Left cardiac atrium (tissue), 4 donors: ENCODE measurements at places on chromosomes 7 and 10. TPM values are rescaled to one million over a fixed set of nuclear protein-coding genes. Genes with fewer than 3 reads are reported as not detected.
A peak's percentile ranks its signal among the peaks of the same experiment; 100 is the strongest.

Gene PON1
- total RNA-seq, result not detected

Gene ALOX5
- 13.8 TPM for total RNA-seq

Gene INA
- not detected for total RNA-seq

Gene NODAL
- not detected for total RNA-seq

Gene CPVL
- total RNA-seq, result 12.8 TPM

Gene PNLIP
- total RNA-seq, result not detected

Gene CDHR1
- total RNA-seq, result 1.2 TPM

GRCh38 chr7:50537417-50537816 lies 27.8 kb downstream of the DDC start:
- DNase-seq, result no peak

DNA sequence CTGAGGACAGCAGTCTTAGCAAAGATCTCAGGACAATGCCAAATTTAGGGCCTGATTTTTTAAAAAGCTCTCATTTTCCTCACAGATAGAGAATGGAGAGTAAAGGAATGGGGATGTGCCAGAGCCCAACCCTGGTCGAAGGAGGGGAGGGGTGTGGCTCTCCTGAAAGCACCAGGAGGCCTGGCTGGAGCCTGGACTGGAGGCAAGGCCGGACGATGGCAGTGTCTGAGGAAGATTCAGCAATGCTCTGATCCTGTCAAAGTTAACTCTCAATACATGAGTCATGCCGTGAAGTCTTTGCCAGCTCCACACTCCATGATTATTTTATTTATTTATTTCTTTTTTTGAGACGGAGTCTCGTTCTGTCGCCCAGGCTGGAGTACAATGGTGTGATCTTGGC lies 108.3 kb downstream of the UPF2 start:
- DNase-seq, result peak; percentile 25

- DNase-seq, result no peak
These were observed 78.1 kb upstream of the TOMM7 start for GRCh38 chr7:22900784-22901183.

- no peak for DNase-seq
These were observed 42.9 kb downstream of the CSTF2T start for GRCh38 chr10:51656503-51656902.

GRCh38 chr7:104327534-104327933 lies 869 bp upstream of the LHFPL3 start:
- DNase-seq, result no peak

DNA sequence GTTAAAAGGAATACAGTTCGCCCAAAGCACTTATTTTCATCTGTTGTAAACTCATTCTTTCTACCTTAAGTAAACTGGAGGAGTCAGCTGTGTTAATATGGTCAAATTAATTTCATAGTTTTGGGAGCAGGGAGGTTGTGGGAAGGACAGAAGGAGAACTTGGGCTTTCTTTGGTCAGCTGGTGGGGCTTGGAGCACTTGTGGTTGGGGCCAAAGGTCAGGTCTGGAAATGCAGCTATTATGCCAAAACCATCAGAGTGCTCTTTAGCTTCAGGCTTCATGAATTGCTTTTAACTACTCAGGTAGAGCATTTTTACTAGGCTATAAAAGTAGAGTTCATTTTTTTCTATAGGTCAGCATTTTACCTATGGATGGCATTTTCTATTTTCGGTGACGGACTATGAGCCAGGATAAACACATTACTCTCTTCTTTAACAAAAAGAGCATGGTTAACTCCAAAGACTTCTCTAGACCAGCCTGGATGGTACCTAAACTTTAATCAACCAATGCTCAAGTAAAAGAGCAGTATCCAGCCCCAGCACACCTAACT lies 30.0 kb downstream of the STEAP4 start:
- no peak for DNase-seq
